SK-N-SH (cell line): ENCODE measurements at places on chromosomes 3 and 15. TPM values are rescaled to one million over a fixed set of nuclear protein-coding genes. Genes with fewer than 3 reads are reported as not detected.

DNA sequence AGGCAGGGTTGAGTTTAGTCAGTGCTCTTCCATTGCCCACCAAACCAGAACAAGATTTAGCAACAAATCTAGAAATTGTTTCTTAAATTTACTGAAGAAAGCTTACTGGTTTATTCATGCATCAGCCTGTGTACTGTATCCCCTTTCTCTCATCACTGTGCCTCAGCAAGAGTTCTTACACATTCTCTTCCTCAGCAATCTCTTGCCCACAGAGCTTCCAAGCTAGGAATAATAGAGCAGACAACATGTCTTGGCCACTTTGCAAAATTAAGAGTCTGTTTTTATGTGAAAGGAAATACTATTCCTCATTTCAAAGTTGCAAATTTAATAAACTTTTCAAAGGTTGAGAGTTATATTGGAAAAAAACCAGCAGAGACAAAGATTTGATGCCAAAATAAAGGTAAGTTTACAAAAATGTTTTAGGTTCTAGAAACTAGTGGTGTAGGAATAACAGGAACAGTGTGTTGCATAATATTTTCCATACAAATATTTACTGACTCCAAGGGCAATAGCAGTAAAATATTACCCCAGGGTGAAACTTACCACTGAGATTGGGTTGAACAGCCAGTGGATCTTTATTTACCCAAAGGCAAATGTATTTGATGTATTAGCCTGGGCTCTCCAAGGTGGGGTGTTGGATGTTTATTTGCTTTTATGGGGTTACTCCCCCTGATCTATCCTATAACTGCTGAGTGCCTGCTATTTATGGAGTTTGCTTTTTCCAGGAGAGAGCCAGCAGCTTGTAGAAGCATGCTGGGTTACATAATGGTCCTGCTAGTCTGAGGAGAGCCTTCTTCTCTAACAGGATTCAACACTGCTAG is 276.7 kb downstream of the ADAMTSL3 start:
- no peaks in the 10 kb centered on the region for H3K27me3 ChIP-seq
- no peak overlapping the region for H3K27ac ChIP-seq
- no peaks in the 10 kb centered on the region for H3K4me1 ChIP-seq
- H3K36me3 ChIP-seq = no peaks in the 10 kb centered on the region
- DNase-seq = no peak

GRCh38 chr3:45208586-45208985 is 17.5 kb downstream of the TMEM158 start:
- no peak for DNase-seq
- no peak overlapping the region for H3K27ac ChIP-seq
- H3K4me1 ChIP-seq = 0 out of 2 replicates have a peak, but pooled peaks cover 4% of the 10 kb centered on the region

DNA sequence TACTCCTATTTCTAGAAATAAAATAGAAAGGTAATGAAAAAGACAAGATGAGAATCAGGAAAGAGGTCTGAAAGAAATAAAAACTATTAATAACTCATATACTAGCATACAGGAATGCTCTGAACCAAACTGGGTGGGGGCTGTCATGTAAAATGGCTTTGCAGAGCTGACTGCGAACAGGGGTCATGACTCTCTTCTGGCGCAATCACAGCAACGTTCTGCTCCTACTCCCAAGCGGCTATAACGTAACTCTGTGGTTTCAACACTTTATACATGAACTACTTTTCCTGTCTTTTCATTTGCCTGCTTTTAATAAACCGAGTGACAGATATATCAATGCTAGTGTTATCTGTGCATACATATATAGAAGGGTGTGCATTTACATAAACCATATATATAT is 116.7 kb downstream of the DLG1 start:
- no peaks in the 10 kb centered on the region for H3K27me3 ChIP-seq
- H3K4me3 ChIP-seq = no peak overlapping the region
- DNase-seq = no peak

GRCh38 chr15:70094690-70095311 is 2.9 kb downstream of the TLE3 start:
- DNase-seq = no peak
- no peak overlapping the region for H3K27ac ChIP-seq
- H3K36me3 ChIP-seq = peaks cover 16% of the 10 kb centered on the region
- peaks cover 18% of the 10 kb centered on the region for H3K4me1 ChIP-seq

DNA sequence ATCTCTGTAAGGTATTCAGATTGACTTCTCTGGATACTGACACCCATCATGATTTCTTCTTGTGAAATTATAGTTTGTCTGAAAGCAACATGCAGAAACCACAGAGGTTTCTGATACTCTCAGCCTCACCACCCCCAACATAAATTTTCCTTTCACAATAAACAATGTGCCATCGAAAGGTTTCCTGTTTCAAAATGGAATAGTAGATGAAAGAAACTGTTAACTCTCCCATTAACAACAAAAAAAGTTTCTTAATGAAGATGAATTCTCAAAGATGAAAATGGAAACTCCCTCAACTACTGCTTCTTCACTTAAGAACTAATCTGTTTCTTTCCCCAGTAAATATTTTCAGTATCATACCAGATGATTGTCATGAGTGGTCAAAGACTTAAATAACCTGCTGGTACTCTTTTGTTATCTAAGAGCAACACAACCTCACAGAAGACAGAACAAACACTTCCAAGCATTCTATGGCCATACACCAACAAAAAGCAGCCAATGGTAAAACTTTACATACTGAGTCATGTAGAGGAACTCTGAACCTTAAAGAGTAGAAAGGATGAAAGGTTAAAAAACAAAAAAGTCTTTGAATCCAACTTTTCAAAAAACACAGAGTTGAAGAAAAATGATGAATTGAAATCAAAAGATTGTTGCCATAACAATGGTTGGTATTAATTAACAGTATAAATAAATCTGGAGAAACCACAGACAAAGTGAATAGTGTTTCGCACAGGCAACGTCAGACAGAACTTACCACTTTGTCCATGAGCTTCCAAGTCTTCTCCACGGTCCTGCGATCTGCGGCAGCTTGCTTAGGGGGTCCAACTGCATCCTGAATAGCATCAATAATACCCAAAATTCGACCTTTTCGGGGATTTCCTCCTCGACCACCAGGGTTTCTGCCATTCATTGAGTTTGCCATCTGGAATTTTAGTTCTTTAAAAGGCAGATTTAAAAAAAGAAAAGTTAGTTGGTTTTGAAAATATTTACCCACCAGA is 1.9 kb downstream of the CBLB start:
- peak overlapping the region; percentile 96 for H3K4me3 ChIP-seq
- H3K4me1 ChIP-seq = peaks cover 7% of the 10 kb centered on the region
- H3K36me3 ChIP-seq = peaks cover 37% of the 10 kb centered on the region

GRCh38 chr3:100775226-100775625 is 65.9 kb downstream of the TFG start:
- no peak overlapping the region for H3K27ac ChIP-seq
- no peak for DNase-seq
- H3K36me3 ChIP-seq = no peaks in the 10 kb centered on the region
- H3K4me3 ChIP-seq = no peak overlapping the region
- no peaks in the 10 kb centered on the region for H3K4me1 ChIP-seq
- no peaks in the 10 kb centered on the region for H3K27me3 ChIP-seq

DNA sequence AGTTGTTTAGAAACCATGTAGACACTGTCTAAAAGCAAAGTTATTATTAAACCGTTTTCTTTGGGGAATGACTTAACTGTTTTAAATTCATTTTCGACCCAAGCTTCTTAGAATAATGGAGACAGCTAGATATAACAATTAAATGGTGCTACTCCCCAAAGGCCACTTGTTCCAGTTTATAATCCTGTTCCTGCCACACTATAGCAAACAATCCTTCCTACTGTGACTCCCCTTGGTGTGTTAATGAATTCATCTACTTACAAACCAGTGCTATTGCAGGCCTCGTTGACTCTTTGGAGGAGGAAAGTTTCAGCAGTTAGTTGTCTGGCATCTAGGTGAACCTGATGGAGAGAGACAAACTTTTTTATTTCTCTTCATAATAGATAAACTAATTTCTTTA is 25.2 kb upstream of the CLSTN2 start:
- H3K4me3 ChIP-seq = no peak overlapping the region
- no peak overlapping the region for H3K27ac ChIP-seq
- no peaks in the 10 kb centered on the region for H3K4me1 ChIP-seq
- H3K36me3 ChIP-seq = no peaks in the 10 kb centered on the region

DNA sequence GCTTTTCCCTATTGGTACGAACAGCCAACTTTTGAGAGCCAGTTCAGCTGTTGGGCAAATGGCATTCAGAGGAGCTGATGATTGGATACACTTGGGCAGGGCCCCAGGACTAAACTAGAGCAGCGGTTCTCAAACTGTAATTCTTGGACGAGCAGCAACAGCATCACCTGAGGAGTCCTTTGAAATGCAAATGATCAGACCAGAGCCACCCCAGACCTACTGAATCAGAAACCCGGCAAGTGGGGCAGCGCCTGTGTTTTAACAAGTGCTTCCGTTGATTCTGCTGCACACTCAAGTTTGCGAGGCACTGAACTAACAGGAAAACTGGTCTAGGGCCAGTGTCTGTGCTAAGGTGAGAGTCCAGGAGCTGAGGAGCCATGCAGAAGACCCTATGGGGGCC is 239.7 kb downstream of the UACA start:
- no peak for DNase-seq
- H3K27ac ChIP-seq = no peak overlapping the region
- H3K4me3 ChIP-seq = no peak overlapping the region
- peaks cover 22% of the 10 kb centered on the region; the same call in 1 of the 2 replicates for H3K4me1 ChIP-seq

DNA sequence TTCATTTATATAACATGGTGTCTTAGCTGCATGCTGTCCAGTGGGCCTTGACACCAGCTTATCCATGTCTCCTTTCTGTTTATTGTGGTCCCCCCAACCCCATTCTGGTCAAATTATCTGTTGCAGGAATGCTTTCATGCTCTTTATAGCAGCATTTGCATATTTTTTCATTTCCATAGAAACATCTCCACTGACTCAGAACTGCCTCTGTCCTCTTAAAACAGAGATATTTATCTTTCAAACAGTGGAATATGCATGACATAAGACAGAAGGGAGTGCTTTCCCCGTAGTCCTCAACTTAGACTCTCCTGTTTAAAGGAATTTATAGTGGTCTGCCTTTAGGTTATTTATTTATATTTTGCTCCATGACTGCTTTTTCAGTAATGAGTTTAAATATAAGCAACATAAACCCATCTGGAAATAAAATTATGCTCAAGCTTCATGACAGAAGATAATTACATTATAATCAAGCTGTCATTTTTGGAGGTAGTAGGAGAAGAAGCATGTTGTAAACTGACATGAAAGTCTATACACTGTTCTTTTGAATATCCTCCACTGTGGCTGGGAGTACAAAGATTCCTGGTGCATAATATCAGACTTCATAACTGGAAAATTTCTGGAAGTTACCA is 179.5 kb upstream of the CD96 start:
- no peaks in the 10 kb centered on the region for H3K36me3 ChIP-seq
- H3K4me3 ChIP-seq = no peak overlapping the region
- DNase-seq = no peak
- no peaks in the 10 kb centered on the region for H3K27me3 ChIP-seq
- no peaks in the 10 kb centered on the region for H3K4me1 ChIP-seq

The THRB gene
- polyA plus RNA-seq = 0.02 and 0.08 TPM in 2 replicates

The CLDN11 gene
- 1.6 and 2.2 TPM in 2 replicates for polyA plus RNA-seq

The TPM1 gene
- 1,371 and 1,764 TPM in 2 replicates for polyA plus RNA-seq

The GABRG3 gene
- not detected in 2 replicates for polyA plus RNA-seq
